ENCODE measurements at places on chromosomes 2 and 18.

GRCh38 chr18:75116809-75117208 lies 92.1 kb downstream of the PTGR3 start:
- no peak for DNase-seq

DNA sequence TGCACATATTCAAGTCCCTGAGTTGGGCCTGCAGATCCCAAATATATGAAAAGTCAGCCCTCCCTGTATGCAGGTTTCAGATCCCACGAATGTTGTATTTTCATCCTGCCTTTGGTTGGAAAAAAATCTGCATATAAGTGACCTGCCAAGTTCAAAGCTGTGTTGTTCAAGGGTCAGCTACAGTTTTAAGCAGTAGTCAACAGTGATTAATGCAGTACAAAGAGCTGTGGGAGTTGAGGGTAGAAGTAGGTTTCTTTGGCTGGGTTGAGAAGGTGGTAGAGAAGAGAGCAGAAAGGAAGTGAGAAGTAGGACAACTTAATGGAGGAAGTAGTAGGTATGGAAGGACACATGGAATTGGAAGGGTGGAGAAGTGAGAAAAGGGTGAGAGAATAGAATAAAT lies 127.9 kb downstream of the ANKRD44 start:
- DNase-seq, result no peak

GRCh38 chr2:62565309-62565908 lies 59.4 kb upstream of the TMEM17 start:
- DNase-seq, result no peak

- no peak for DNase-seq
Measured at GRCh38 chr2:207970826-207971180, 54.5 kb downstream of the PLEKHM3 start.

GRCh38 chr18:56747857-56748256 lies 96.7 kb downstream of the WDR7 start:
- no peak for DNase-seq

DNA sequence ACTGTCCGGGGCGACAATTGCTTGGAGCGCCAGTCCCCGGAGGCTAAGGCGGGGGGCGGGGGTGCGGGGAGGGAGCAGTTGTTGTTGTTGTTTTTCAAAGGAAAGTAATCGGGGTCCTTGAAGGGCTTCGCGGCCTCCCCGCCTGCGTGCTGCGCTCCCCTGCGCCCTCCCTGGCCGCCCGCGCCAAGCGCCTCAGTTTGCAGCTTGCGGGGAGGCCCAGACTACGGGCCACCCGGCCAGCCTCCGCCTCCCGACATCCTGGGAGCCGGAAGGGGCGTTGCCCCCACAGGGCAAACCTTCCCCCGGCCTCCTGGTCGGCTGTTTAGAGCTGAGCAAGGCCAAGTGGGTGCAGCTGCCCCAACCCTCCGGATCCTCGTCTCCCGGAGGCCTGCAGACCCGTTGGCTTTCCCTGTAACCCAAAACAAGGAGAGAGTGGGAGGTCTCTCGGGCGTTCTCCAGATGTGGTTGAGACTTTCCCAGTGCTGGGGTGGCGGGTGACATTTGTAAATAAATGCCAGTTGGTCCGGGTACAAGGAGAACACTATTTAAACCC lies 3.7 kb upstream of the SIX3 start:
- no peak for DNase-seq

Data from NCI-H1105 treated with DMSO at 0.1 percent for 48 hours (cell line).